Ammon's horn (tissue), 1 donor: ENCODE measurements at places on chromosomes 7 and 10.

- peak; percentile 4 for DNase-seq
These were observed 10.1 kb upstream of the OPN4 start for GRCh38 chr10:86644152-86644793.

DNA sequence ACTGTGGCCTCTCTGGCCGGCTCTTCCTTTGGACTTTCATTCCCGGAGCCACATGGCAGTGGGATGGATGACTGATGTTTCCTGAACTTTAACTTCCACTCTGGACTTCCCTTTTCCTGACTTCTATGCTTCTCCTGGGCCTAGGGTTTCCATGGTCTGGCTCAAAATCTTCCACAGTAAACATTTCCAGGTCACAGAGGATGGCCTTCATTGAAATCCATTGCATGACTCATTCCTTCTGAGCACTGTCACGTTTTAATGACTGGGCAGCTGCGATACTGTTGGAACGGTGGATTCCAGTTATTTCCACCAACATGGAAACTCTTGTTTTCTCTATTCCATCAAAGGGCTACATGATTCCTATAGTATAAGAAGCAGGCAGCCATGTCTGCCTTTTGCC is 24.4 kb upstream of the ZNF273 start:
- no peak for DNase-seq

DNA sequence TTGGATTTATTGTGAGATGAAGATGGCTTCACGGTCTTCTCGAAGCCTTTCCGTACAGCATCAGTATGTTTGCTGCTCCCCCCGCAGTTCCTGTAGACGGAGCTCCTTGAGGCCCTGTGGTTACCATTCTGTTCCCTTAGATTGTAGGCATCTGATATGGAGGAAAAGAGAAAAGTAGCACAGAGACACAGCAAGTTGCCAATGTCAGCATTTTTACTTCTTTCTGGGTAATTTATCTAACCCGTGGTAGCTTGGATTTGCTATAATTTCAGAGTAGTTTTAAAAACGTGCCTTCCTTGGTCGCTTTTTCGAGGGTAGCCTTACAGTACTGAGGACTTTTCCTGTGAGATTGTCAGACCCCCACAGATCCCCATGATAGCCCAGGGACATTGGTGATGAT is 37.5 kb downstream of the WDR37 start:
- no peak for DNase-seq

- DNase-seq = no peak
These were observed 1.4 kb downstream of the ERLIN1 start for GRCh38 chr10:100184426-100184825.

DNA sequence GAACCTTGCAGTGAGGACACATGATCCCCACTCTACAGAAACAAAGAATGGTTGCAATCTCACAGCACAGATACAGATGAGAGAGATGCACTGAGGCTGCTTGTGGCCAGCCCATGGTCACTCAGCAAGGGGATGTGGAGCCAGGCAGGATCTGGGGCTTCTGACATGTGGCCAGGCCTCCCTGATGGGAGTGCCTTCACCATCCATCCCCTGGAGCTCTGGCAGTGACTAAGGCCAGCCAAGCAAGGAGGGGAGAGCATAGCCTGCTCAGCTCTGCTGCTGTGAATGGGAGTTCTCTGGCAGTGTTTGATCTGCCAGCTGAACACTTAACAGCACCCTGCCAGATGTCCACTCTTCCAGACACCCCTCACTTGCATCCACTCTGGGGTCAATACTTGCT is 19.8 kb downstream of the C10orf71 start:
- DNase-seq = no peak

- no peak for DNase-seq
These were observed 1076.7 kb upstream of the SORCS1 start for GRCh38 chr10:108241166-108241565.

- DNase-seq = no peak
These were observed 24.6 kb downstream of the C7orf33 start for GRCh38 chr7:148615085-148615730.

- peak; percentile 9 for DNase-seq
These were observed 830 bp downstream of the RAB18 start for GRCh38 chr10:27504808-27505460.

GRCh38 chr7:41603985-41604384 is 98.9 kb downstream of the INHBA start:
- DNase-seq = no peak

GRCh38 chr10:50593523-50594376 is 30.0 kb downstream of the SGMS1 start:
- no peak for DNase-seq

DNA sequence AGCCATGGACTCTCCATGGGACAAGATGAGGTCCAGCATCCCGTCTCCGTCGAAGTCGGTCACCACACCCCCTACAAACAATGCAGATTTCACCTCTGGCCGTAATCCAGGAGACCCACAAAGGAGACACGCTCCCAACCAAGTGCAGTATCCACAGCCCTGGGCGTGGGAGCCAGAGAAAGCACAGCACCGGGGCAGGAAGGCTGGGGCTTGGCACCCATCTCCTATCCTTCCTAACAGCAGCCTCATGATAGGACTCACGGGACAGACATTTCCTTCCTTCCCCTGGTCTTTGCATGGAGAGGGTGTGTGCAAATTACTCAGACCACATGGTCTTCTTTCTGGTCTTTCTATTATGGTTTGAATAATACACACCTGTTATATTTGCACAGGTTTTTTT is 46.3 kb downstream of the GOLGA7B start:
- no peak for DNase-seq

DNA sequence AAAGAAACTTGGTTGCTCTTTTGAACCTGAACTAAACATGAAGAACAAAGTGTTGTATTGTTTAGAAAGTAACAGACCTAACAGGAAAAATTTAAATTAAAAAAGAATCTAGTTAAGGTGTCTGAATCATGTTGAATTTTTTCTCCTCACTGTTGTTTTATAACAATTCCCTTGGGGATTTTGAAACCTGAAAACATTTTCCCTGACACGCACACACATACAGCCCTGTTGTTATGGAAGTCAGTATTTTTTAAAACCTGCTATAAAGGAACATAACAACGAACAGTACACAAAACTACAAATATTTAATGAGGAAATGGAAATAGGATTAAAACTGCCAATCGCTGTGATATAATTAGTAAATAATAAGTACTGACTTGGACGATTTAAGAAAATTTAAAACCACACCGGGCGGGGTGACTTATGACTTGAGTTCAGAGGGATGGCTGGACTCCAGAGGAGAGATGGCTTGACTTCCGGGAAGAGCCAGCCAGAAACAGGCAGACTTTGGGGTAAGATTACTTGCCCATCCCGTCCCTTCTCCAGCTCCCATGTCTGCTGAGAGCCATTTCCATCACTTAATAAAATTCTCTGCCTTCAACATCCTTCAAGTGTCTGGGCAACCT is 16.2 kb upstream of the SPOCK2 start:
- DNase-seq = no peak

GRCh38 chr7:24455813-24456525 is 117.3 kb upstream of the PALS2 start:
- no peak for DNase-seq

DNA sequence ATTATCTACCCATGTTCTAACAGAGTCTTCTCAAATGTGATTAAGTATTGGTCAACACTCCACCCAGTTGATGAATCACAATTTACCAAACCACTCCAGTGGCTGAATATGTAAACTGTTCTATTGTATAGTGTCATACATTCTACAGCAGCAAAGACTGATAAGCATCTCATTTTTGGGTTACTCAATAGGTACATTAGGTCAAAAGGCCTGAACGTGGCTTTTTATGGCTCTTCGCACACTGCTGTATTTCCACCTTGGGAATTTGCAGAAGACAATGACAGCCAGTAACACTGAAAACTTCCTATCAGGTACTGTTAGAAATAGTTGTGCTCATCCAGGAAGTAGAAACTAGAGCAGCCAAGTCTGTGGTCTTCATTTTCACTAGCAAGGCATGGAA is 166.9 kb downstream of the GLI3 start:
- no peak for DNase-seq

DNA sequence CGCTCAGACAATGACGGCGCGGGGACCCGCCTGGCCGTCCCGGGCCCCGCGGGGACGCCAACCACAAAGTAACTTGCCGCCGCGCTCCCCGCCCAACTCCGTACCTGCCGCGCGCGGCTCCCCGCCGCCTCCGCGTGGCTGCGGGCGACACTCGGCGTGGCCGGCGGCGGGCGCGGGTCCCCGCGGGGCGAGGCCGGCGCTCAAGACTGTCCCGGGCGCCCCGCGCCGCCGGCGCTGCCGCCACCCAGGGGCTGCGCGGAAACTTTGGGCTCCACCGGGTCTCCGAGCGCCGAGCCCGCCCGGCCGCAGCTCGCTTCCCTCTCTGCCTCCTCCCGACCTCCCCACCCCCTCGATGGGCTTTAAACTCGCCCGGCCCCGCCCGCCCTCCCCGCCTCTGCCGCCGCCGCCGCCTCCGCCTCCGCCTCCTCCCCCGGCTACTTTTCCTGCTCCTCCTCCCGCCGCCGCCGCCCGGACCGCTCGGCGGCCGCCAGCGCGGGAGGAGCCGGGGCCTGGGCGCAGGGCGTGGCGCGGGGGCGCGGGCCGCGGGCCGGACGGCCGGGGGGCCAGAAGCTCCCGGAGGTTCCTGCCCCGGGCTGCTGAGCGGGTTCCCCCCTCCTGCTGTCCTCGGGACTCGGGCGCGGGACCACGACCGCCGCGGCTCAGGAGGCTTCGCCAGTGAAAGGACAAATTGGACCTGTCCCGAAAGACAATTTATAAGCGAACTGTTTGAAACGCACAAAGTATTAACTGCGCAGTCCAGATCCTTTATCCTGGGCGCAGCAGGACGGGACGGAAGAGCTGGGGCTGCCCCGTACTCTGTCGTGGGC is 10.6 kb upstream of the GRB10 start:
- no peak for DNase-seq

GRCh38 chr7:27245798-27246691 is 3.4 kb downstream of the EVX1 start:
- no peak for DNase-seq

- DNase-seq = no peak
These were observed 1.7 kb downstream of the DIP2C start for GRCh38 chr10:687583-688311.
